ENCODE measurements at places on chromosomes 2 and 18. TPM values are rescaled to one million over a fixed set of nuclear protein-coding genes. Genes with fewer than 3 reads are reported as not detected.
A peak's percentile ranks its signal among the peaks of the same experiment; 100 is the strongest.

Gene KCNS3
- 30.2 TPM for total RNA-seq

Gene GPD2
- 16.3 TPM for total RNA-seq

Gene ASB18
- total RNA-seq: not detected

Gene NGEF
- 0.36 TPM for total RNA-seq

DNA sequence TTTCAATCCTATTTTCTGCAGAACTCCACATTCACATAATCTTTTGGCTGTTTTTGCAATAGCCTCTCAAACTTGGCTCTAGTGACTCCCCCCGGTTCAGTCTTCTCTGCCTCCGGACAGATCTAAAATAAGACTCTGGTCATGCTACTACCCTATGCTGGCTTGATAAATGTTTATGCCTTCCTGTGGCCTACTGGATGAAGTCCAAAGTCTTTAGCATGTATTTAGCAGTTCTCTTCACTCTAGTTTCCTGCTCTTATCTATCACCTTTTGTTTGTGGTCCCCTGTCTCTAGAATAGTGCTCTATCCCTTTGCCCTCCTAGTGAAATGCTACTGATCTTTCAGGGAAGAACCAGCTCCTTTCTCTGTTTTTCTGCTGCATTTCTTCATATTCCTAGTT, 14.4 kb downstream of the ADCYAP1 start:
- no peak for DNase-seq

GRCh38 chr2:155203178-155203577, 504.7 kb downstream of the KCNJ3 start:
- DNase-seq: no peak

DNA sequence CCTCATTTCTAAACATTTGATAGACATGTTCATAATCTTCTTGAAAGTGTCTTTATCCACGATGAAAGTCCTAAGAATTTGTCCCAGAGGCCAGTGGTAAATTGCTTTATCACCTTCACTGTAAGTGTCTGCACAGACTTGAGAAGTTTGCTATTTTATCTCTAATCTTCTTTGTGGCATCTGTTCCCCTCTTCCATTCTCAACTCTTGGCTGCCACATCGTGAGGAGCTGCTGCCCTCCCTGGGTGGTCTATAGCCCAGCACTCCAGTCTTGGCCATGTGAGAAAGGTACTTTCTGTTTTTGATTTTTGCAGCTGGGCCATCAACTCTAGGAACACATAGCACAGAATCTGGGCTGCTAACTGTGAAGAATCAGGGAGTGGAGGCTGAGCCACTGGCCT, 45.5 kb downstream of the SLC14A2 start:
- no peak for DNase-seq

GRCh38 chr18:14978962-14979535, 231.1 kb downstream of the ANKRD30B start:
- DNase-seq: no peak

- no peak for DNase-seq
Measured at GRCh38 chr2:43312755-43313641, 86.6 kb upstream of the ZFP36L2 start.

- DNase-seq: no peak
Measured at GRCh38 chr2:63378589-63378988, 209.7 kb downstream of the WDPCP start.

- no peak for DNase-seq
Measured at GRCh38 chr2:202204855-202205254, 33.5 kb downstream of the SUMO1 start.

GRCh38 chr2:11674983-11675382, 5.0 kb upstream of the NTSR2 start:
- no peak for DNase-seq

GRCh38 chr2:43360137-43360536, 133.7 kb upstream of the ZFP36L2 start:
- no peak for DNase-seq

DNA sequence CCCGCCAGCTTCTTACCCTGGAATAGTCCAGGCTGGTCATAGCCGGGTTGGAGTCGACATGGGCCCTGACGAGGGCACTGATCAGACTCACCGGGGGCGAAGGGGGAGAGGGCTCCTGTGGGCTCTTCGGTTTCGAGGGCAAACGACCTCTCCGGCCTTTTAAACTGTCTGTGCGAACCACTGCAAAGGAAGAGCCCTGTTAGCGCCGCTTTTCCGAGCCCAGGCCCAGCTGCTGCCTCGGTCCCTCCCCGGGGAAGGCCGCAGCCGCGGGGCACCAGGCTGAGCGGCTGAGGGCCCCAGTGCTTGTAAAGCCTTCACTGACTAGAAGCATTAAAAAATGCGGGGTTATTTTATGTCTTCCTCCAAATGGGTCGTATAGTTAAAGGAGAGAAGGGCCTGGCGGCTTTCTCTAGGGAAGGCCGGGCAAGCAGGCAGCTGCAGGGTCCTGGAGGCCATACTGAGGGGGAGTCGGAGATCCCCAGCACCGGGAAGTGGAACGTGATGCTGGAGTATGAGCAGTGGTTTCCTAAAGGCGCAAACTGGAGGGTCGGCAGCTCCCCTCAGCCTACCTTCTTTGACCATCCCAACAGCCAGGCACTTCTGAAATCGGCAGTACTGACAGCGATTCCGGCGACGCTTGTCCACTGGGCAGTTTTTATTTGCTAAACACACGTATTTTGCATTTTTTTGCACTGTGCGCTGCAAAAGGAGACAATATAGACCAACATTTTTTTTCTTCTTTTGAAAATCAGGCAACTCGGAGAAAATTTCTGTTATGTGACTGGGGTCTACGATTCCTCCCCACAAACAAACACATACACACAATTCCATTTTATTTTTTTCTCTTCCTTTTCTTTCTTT, 4.5 kb downstream of the NR4A2 start:
- no peak for DNase-seq

DNA sequence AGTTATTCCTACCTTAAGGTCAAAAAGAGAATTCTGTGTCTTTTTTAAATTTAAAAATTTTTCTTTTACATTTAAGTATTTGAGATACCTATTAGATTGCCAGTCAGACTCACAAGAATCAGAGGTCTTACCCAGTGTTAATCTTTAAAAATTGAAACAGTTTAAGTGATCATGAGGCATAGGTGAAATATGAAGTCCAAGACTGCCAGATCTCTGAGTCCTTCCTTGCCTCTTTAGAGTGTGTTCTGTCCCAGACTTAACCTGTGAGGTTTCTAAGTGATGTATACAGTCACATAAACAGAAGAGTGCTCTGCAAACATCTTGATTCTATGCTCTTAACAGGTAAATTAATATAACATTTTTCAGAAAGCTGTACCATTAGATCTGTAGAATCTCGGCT, 40.6 kb downstream of the ACTR3 start:
- no peak for DNase-seq

- peak; percentile 95 for DNase-seq
Measured at GRCh38 chr2:236731767-236732580, 162.3 kb downstream of the ACKR3 start.

- no peak for DNase-seq
Measured at GRCh38 chr2:231745303-231746038, 35.6 kb downstream of the PDE6D start.

- no peak for DNase-seq
Measured at GRCh38 chr2:222804351-222804750, 56.5 kb upstream of the ACSL3 start.

DNA sequence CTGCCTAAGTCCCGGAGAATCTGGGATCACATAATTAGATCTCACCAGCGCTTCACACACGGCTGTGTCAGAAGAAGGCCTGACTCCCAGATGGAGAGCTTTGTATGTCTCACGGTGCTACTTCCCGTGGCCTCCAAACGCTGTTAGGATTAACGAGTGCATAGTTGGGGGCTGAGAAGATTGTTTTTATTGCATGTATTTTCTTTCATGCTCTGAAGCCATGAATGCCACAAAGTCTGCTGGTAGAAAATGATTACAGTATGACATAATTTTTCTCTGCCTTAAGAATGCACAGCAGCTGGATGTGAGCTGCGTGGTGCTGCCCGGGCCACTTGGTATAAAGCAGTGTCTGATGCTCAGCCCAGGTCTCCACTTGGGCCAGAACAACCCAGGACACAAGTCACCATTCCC, 166.5 kb downstream of the SEPTIN10 start:
- peak; percentile 58 for DNase-seq

- DNase-seq: peak; percentile 68
Measured at GRCh38 chr2:112482309-112483041, 519 bp downstream of the TTL start.

DNA sequence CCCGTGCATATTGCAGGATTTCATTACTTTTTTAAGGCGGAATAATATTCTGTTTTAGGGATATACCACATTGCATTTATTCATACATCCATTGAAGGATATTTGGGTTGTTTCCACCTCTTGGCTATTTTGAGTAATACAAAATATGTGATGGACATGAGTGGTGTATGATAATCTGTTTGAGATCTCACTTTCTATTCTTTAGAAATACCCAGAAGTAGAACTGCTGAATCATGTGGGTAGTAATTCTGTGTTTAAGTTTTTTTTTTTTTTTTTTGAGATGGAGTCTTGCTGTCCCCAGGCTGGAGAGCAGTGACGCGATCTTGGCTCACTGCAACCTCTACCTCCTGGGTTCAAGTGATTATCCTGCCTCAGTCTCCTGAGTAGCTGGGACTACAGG, 201.4 kb downstream of the NYAP2 start:
- no peak for DNase-seq
